ENCODE measurements at places on chromosomes 12 and 14.

DNA sequence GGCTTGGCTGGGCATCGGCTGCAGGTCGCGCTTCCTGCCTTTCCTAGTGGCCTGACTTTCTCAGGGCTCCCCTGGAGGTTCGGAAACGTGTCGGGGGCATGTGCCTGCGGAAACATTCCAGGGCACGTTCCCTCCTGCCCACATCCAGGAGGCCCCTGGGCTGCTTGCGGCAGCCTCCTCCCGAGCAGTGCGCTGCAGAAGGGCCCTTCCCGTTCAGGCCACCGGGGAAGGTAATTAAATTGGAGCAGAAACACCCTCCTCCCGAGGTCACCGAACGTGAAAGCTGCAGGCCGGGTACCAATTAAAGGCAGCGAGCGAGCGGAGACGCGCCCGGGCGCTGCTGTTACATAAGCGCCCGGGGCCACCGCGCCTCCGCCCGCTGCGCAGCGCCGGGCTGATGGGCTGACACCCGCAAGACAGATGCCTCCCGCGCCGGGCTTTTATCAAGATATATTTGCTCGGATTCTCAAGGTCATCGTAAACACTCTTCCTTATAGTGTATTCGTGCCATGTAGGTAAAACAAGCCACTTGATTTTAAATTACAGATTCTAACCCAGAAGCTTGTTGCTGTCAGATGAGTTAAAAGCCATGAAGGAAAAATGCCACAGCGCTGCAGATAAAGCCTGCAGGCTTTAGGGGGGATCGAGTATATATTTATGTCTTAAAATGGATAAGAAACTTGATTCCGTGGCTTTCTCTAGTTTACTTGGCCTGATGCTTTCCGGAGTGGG, 31.4 kb downstream of the SSPN start:
- peak; percentile 12 for DNase-seq

GRCh38 chr14:65297744-65298143, 114.8 kb upstream of the FUT8 start:
- DNase-seq: no peak

DNA sequence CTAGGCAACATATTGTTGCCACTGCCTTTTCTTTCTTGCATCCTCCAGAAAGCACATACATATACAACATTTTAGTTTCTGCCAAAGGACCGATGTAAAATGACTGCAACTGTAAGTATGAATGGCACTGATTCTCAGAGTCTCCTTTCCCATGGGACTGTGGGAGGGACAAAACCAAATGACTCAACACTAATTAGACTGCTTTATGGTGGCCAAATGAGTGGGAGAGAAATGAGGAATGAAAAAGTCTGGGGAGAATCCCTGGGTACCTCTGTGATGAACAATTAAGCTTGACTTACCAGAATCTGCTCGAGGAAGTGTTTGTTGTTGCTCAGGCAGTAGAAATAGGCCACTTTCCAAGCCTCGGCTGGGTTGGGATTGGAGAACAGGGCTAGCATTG, 10.1 kb downstream of the ZFYVE26 start:
- no peak for DNase-seq

DNA sequence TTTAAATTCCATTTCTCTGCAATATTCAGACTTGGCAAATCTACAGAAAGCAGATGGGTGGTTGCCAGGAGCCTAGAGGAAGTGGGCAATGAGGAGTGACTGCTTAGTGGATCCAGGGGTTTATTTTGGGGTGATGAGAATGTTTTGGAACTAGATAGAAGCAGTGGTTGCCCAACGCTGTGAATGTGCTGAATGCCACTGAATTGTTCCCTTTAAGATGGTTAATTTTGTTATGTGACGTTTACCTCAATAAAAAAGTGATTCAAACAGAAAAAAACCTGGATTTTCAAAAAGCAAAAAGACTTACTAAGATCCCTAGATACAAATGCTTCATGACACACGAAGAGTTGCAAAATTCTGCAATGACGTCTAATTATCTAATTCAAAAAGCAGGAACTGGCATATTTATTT, 34.2 kb downstream of the DAO start:
- no peak for DNase-seq

GRCh38 chr12:2673966-2674810, 120.6 kb upstream of the FKBP4 start:
- no peak for DNase-seq

DNA sequence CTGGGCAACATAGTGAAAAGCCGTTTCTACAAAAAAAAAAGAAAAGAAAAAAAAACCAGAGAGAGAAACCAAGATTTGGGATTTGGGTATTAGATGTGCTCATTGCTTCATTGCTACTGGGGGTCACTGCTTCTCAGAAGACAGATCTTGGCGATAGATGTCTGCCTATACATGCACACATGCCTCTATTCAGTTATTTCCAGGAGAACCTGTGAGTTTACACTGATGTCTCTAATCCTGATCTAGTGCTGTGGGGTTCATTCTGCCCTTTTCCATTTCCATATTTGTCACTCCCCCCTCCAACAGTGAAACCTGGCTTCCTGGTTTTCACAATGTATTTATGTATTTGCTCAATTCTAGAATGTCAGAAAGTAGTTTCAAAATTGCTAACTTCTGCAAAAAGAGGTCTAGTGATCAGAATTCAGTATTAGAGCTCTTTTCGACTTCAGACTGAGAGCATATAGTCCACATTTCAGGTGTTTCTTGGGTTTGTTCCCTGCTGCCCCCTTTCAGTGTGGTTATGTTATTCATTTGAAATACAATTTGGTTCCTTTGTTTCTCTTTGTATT, 111.0 kb downstream of the SLC25A47 start:
- DNase-seq: no peak

DNA sequence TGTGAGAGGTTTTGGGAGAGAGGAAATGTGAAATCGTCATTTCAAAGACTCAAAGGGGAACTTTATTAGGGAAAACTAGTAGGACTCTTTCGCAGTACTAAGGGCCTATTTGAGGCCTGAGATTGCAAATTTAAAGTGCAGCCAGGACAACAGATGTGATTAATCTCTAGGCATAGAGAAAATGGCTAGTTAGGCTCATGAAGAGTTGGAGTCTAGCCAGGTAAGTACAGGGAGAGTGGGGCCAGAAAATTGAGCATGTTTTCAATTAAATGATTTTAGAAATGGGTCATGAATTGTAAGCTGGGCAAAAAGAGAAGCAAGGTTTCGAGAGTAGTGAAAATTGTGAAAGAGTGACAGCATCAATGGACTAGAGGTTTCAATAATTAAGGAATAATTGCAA, 91.9 kb upstream of the LMNTD1 start:
- DNase-seq: no peak

DNA sequence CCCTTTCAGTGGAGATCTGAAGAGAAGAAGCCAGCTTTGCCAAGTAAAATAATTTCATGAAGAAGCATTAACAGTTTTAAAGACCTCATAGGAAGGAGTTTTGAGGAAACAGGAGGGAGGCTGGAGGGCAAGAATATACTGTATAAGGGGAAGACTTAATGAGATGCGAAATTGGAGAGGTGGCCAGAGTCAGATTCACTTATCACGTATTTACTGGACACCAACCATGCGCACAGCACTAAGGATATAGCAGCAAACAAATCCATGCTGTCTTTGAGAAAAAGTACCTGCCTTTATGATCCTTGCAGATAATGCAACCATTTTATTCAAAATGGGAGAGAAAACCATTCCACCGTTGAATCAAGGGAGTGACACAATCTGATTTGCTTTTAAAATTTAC, 100.3 kb downstream of the ERC1 start:
- no peak for DNase-seq

GRCh38 chr12:128810182-128811127, 13.3 kb downstream of the SLC15A4 start:
- no peak for DNase-seq

DNA sequence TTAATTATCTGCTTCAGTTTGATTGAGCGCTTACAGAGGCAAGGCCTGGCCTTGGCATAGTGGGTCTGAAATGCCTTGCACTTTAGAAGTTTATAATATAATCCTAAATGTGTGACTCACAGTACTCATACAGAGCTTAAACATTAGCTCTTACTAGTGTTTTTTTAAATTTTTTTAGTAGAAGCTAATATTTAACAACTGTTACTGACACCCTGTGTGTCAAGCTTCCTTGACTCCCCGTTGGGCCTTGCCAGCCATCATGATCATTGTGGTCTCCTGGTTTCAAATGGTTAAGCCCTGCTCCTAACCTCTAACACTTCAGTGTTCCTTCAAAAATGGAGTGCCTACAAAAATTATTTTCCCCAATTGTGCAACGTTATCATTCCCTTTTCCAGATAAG, 126.9 kb downstream of the GALC start:
- no peak for DNase-seq

- DNase-seq: no peak
Observed at GRCh38 chr14:24816011-24816928, 182.3 kb upstream of the GZMB start.

DNA sequence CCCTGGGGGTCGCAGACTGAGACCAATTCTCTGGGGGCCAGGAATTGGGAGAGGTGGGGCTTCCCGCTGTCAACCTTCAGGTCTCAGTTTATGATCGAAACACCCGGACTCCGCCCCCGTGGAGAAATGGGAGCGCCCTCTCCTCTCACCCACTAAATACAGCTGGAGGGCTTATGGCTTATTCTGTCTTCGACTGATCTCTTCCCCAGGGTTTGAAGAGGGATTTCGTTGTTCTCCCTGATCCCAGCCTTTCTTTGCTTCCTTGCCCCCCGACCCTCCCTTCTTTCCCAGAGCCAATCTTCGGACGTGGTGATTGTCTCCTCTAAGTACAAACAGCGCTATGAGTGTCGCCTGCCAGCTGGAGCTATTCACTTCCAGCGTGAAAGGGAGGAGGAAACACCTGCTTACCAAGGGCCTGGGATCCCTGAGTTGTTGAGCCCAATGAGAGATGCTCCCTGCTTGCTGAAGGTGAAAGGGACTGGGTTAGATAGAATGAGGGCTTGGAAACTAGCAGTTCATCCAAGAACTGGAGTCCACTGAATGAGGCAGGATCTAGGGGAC, 607 bp downstream of the OS9 start:
- no peak for DNase-seq

- no peak for DNase-seq
Observed at GRCh38 chr12:100671396-100672074, 98.1 kb downstream of the GAS2L3 start.

DNA sequence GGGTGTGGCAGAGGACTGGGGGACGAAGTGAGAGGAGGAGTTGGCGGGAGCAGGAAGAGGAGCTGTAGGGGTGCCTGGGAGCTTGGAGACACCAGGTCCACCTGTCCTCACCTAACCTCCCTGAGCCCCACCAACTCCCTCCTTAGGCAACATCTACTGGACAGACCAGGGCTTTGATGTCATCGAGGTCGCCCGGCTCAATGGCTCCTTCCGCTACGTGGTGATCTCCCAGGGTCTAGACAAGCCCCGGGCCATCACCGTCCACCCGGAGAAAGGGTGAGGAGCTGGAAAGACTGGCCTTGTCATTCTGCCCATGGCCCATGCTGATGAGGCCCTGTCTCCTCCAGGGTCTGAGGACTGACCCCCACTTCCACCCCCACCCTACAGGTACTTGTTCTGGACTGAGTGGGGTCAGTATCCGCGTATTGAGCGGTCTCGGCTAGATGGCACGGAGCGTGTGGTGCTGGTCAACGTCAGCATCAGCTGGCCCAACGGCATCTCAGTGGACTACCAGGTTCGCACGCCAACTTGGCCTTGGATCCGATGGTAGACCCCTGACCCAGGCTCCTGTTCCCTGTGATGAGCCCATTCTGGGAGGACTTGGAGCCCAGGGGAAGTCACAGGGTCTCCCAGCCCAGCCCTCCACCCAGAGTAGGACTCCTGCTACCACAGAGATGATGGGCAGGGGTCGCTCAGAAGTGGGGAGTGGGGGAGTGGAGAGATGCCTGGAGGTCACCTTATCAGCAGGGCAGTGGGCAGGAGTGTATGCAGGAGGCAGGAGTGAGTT, 32.5 kb upstream of the NXPH4 start:
- no peak for DNase-seq

DNA sequence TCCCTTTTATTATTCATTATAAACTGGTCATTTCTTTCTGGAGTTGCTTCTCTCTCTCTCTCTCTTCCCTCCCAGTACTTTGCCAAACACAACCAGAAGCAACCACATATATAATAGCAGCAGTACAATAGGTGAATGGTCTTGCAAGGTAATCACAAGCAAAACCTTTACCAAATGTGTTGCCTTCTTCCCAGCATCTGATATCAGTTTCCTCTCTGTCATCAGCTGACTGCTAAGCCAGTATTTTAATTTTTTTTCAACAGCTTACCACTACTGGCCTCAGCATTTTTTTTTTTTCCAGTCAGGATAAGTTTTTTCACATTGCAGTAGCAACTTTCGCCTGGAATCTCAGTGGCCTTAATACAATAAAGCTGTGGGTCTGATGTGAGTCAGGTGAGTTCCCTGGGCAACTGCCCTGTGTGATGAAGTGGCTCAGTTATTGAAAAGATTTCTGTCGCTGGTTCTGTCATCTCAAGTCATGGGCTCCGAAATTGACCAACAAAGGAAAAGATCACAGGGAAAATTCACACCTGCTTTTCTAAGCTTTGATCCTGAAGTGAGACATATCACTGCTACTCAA, 282.5 kb upstream of the AMIGO2 start:
- no peak for DNase-seq

DNA sequence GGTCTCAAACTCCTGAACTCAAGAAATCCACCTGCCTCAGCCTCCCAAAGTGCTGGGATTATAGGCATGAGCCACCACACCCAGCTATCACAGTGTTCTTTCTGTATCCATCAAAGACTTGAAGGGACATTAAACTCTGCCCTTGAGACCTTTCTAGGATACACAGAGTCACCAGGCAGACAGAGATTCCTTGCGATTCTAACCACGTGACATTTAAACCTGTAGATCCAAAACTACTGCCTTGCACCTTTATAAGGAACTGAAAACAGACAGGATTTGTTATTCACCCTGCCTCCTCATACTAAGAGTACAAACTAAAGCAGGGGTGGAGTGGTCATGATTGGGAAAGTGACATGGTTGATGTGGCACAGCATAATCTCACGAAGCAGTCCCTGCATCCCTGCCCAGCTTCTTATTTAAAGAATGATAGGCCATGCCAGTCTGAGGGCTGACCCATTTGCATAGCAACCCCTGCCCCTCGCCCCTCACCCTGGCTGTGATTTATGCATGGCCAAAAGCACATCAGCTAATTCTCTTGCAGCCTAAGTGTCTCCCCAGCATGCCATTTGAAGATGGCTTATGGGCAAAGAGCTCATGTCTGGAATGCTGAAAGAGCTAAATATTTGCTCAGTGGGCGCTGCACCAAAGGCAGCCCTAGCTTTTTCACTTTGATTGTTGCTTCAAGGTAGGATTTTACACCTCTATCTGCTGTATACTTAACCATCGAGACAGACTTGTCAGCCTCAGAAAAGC, 43.2 kb upstream of the MYBPC1 start:
- no peak for DNase-seq

- DNase-seq: no peak
Observed at GRCh38 chr12:29428633-29429032, 47.7 kb upstream of the ERGIC2 start.

DNA sequence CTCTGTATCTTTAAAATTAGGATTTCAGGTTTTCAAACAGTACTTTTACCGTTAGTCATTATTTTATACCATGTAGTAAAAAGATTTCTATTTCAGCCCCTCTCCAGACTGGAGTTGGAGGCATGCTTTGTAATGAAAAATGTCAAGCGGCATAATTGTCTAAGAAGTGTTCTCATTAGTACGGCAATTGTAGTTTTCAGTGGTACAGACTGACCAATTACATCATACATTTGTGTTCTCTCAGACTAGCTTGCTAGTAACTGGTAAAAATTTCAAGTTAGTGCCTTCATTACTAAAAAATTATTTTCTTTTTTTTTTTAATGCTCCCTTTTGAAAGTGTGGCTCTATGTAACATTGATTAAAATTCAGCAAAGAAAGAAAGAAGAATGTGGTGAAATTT, 4.5 kb downstream of the USP30 start:
- no peak for DNase-seq

Data from NCI-H1417 treated with DMSO at 0.1 percent for 48 hours (cell line).